ENCODE measurements at places on chromosomes 12 and 14.

GRCh38 chr12:34298176-34298970 is 276.1 kb downstream of the ALG10 start:
- no peak for DNase-seq

GRCh38 chr14:38824706-38825105 is 278.3 kb downstream of the SEC23A start:
- DNase-seq = no peak

DNA sequence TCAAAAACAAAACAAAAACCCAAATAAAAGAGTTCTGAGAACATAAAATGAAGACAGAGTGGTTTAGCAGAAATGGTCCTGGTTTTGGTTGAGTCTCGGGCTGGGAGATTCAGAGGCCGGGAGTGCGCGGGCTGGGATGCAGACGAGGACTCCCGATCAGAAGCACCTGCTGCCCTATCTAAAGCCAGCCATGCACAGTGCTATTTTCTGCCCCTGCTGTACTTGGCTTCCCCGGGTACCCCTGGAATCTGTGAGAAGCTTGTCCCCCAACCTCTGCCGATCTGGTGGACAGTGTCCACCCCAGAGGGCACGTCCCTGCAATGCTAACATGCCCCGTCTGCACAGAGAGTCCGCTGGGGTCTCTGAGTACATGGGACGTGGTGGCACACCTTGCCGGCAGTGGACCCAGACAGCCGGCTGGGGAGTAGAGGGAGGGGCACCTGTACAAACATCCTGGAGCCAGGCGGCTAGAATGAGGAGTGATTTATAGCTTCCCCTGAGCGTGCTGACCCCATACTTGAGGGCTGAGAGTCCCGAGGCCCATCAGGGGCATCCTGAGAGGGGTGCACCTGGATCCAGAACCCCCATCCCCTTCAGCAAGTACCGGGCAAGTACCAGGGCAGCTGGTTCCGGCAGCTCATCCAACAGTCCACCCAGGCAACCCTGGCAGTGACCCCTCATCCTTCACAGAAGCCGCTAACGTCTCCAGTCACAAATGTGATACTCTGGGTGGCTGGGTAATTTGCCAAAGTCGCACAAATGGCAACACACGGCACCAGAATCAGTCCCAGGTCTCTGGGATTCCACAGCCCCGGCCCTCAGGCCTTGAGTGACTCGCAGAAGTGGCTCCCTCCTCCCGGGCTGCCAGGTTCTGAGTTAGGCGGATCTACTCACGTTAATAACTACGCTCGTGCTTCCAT is 37.1 kb downstream of the CHGA start:
- no peak for DNase-seq

DNA sequence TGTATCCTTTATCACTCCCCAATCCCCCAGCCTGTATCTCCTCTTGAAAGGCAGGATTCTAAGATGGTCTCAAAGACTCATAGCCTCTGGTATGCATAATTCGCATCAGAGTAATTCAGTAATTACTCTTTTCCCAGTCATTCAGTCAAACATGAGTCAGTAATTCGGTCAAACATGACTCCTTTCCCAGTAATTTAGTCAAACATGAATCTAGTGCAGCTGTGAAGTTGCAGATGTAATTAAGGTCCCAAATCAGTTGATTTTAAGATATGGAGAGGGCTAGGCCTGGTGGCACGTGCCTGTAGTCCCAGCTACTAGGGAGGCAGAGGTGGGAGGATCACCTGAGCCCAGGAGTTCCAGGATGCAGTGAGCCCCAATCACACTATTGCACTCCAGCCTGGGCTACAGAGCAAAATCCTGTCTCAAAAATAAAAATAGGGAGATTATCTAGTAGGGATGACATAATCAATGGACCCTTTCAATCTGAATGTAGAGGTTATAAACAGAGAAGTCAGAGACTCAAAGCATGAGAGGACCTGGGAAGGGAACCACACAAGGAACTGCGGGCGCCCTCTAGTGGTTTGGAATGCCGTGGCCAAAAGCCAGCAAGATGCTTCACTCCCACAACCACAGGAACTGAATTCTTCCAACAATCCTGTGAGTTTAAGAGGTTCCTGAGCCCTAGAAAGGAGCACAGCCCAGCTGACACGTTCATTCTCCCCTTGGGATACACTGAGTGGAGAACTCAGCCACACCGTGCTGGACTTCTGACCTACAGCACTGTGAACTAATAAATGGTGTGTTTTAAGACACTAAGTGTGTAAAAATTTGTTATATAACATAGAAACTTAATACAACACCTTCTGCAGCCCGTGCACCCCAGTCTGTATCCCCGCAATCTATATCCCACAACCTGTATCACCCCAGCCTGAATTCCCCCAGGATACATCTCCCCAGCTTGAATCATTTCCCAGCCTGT is 14.3 kb upstream of the ARMH4 start:
- peak; percentile 92 for DNase-seq

DNA sequence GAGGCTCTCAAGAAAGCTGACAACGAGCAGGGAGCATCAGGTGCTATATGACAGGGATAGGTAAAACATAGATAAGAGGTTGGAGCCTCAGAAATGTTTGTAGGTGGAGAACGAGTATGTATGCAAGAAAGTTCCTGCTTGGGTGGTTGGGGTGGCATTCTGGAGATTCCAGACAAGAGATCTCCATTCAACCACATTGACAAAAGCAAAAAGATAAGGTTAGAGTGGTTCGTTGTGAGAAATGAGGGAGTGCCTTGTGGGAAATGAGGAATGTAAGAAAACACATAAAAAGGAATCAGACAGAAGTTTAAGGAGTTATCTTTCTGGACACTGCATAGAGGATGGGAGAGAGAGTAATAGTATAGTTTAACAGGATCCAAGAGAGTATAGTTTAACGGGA is 290.3 kb downstream of the DPF3 start:
- no peak for DNase-seq

- no peak for DNase-seq
Observed at GRCh38 chr12:117845271-117845904, 123.4 kb downstream of the KSR2 start.

GRCh38 chr12:128852885-128853599 is at the start of gene GLT1D1:
Gene GLT1D1 (plus strand): TSS chr12:128853478. CDS start chr12:128853582, 104 bp downstream.
- DNase-seq = no peak

- DNase-seq = no peak
Observed at GRCh38 chr14:68654471-68654941, 138.4 kb downstream of the ZFP36L1 start.

DNA sequence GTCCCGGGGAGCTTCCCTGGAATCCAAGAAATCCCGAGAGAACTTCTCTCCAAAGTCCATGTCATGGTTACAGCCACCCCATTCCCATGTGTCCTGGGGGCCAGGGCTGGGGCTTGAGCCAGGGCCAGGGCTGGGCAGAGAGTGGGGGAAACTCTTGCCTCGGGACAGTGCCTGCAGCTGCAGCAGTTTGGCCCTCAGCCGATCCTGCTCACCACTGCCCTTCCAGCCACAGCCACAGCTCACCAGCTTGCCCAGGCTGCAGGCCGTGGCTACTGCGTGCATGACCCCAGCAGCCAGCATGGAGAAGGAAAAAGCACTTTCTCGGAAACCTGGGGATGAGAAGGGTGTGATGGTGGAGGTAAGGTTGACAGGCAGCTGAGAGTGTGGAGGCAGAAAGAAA is 3.5 kb downstream of the WNT10B start:
- DNase-seq = no peak

DNA sequence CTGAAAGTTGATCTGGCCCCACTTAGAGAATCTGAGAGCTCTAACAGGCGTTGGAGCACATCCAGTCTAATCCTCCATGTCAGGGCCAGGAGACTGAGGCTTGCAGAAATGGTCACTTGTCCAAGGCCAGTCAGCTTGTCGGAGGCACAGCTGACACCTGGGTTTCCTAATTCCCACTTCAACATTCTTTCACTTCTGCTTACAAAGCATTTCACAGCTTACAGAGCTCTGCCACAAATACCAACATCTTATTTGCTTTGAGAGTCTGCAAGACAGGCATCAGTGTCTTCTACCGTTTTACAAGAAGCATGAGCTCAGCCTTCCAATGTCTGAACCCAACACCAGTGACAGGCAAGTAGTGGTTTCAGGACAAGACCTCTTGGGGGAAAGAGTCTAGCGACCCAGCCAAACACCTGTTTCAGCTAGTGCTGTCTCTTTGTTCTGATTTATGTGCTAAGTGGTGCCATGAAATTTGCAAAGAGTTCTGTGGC is 31.8 kb downstream of the ISCA2 start:
- no peak for DNase-seq

- DNase-seq = no peak
Observed at GRCh38 chr12:12804011-12804410, 9.1 kb upstream of the DDX47 start.

DNA sequence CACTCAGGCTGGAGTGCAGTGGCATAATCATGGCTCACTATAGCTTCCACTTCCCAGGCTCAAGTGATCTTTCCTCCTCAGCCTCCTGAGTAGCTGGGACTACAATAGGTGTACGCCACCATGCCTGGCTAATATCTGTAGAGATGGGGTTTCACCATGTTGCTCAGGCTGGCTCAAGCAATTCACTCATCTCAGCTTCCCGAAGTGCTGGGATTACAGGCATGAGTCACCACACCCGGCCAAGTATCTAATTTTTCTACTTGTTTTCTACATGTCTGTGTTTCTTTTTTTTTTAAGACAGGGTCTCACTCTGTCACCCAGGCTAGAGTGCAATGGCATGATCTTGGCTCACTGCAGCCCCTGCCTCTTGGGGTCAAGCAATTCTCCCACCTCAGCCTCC is 119.7 kb upstream of the MED13L start:
- DNase-seq = no peak

DNA sequence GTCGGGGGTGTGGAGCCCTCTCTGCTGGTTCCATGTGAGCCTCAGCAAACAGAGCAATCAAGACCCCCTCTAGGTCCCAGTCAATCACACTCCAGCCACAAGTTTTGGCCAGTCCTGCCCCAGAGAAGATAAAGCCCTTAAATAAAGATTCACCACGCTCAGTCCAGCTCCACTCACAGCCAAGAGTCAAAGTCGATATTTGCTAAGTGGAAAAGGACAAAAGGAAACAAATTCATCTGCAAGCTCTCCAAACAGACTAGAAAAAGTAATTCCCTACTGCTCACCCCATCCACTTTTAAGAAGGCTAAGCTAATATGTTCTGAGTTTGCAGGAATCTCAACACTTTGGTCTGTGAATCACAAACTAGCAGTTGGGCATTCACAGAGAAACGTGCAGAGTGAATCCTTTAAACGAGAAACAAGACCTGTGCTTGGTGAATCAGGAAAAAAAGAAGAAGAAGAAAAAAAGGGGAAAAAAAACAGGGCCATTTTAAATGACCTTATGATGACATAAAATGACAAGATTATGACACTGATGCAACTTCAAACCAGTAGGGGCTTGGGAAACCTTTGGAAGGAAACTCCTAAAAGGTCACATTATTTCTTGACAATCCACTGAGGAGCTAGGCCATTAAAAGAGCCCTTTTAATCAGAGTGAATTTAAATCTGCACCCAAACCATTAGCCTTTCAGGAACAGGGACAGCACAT is 41.8 kb upstream of the FOXN3 start:
- no peak for DNase-seq

DNA sequence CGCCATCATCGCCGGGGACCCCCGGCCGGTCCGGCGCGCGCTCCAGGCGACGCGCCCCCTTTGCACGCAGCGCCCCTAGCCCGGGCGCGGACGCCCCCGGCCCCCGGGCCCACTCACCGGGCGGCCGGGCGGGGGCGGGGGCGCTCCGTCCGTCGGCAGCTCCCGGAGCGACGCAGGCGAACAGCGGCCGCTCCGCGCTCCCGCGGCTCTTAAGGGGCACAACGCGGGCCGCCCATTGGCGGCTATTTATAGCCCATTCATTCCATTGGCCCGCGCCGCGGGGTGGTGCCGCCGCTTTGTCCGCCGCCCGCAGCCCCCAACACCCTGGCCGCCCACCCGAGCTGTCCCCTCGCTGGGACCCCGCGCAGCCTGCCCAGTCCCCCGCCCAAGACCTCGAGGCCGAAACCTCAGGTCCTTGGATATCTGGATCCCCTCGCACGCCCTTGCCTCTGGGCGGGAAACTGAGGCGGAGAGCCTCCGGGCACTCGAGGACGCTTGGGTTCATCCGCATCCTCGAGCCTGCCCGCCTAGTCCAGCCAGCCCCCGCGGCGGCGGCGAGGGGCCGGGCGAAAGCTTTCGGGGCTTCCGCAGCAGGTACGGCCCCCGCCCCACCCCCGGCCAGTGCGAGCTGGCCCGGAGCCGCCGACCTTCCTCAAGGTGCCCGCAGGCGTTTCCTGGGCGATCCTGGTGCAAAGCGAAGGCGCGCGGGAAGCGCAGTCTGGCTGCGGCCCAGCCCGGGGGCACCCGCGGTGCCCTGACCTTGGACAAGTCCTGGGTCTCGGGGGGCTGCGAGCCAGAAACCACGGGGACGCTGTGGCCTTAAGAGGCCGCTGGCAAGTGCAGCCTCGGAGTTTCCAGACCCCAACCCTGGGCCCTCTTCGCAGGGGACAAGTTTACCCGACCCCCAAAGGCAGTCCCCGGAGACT is at the start of gene CKB:
Gene CKB, minus strand, starts transcription at position 182 of the 926 bp plus-strand sequence. CDS start 337 bp downstream, outside the sequence.
- peak; percentile 78 for DNase-seq

- DNase-seq = no peak
Observed at GRCh38 chr14:102297436-102298170, 7.4 kb downstream of the MOK start.

- no peak for DNase-seq
Observed at GRCh38 chr12:67794161-67794560, 145.6 kb downstream of the DYRK2 start.

DNA sequence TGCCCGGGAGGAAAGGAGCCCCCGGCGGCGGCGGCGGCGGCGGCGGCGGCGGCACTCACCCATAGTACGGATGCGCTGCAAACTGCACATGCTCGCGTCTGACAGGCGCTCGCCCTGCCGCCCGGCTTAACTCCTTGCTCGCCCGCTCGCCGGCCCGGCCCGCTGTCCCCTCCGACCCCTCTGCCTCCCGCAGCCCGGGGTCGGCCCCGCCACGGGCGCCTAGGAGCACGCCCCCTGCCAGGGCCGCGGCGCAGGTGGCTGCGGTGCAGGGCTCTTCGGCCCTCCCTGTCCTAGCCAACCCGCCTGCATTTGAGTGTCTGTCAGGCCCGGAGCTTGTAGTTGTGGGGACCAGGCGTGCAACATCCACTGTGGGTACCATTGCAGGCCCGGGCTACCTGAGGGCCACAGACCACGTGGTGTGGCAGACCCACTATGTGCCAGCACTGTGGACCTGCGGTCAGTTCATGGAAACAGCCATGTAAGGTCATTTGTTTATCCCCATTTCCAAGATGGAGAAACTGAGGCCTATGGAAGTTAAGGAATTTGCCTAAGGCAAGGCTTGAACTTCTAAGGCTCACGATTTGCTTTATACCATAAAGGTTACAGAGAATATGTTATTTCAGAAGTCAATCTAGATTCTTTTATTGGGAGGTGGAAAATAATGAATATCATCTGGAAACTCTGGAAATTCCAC is 17.6 kb upstream of the PLEKHH1 start:
- DNase-seq = peak; percentile 49

- no peak for DNase-seq
Observed at GRCh38 chr12:19967431-19967830, 400.9 kb upstream of the PDE3A start.

DNA sequence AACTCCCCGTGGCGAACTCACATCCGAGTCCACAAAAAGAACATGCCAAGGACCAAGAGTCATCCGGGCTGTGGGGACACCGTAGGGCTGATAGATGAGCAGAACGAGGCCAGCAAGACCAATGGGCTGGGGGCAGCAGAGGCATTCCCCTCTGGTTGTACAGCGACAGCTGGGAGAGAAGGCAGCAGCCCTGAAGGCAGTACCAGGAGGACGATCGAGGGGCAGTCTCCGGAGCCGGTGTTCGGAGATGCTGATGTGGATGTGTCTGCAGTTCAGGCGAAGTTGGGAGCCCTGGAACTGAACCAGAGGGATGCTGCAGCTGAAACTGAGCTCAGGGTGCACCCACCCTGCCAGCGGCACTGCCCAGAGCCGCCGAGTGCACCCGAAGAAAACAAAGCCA is 50.7 kb downstream of the TBC1D30 start:
- DNase-seq = no peak
